ENCODE measurements at places on chromosomes 7 and 10. TPM values are rescaled to one million over a fixed set of nuclear protein-coding genes. Genes with fewer than 3 reads are reported as not detected.

The NPM3 gene
- 92.6 TPM for total RNA-seq

The CALHM1 gene
- total RNA-seq = not detected

The STAG3 gene
- 1.3 TPM for total RNA-seq

The CPA1 gene
- not detected for total RNA-seq

The C7orf33 gene
- total RNA-seq = 0.23 TPM

The INMT gene
- 3.3 TPM for total RNA-seq

The TLX1 gene
- 2.3 TPM for total RNA-seq

The SMO gene
- total RNA-seq = 36.0 TPM

The OR6B1 gene
- not detected for total RNA-seq

The TEX36 gene
- total RNA-seq = not detected

The ADARB2 gene
- total RNA-seq = 0.42 TPM

The EFCAB10 gene
- not detected for total RNA-seq

The KCNMA1 gene
- total RNA-seq = 20.7 TPM

The CYP2W1 gene
- total RNA-seq = 24.0 TPM

The PNLIPRP3 gene
- total RNA-seq = not detected

The HOXA4 gene
- total RNA-seq = 4.8 TPM

The OR2A5 gene
- total RNA-seq = not detected

The PIK3CG gene
- not detected for total RNA-seq

The CTNNA3 gene
- total RNA-seq = 0.20 TPM

The C10orf67 gene
- not detected for total RNA-seq

The EMX2 gene
- 4.9 TPM for total RNA-seq

The CYP2E1 gene
- total RNA-seq = not detected

The ACBD7 gene
- total RNA-seq = 9.7 TPM

Measured in Caco-2 (cell line).